ENCODE measurements at places on chromosomes 12 and 14.

DNA sequence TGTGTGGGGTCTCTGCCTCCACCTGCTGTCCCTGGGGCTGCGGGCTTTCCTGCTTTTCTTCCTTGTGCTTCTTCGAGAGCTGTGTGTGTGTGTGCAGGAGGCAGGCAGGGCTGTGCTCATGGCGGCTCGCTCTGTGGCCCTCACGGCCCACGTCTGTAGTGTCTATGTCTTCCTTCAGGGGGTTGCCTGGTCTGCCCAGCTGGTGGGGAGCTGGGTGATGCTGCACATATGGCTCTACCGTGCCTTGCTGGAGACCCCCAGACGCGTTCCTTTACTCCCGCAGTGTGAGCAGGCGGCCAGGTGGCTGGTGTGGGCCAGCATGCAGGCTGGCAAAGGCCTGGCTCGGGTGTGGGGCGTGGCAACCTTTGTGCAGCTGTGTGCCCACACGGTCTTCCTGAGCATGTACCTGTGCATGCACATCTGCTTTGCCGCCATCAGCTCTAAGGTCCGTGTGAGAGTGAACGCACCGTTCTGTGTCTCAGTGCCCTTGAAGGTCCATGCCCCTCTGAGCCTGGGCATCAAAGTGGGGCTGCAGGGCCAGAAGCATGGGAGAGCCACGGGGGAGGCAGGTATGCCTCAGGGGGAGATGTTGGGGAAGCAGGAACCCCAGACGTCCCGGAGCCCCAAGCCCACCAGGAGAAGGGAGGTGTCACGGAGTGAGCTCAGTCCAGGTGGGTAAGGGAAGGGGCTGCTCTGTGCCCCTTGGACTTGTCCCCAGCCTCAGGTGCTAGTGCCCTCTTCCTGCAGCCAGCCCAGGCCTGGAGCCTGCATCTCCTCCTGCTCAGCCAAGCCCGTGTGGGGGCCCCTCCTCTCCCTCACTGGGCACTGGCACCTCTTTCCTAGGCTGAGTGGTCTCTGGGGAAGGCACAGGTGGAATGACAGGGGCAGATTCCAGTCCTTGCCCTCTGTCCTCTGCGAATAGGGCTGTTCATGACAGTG, 26.4 kb downstream of the CLSTN3 start:
- DNase-seq = no peak

GRCh38 chr12:20183563-20183962, 184.8 kb upstream of the PDE3A start:
- no peak for DNase-seq

GRCh38 chr12:5177096-5177495, 133.4 kb downstream of the KCNA5 start:
- DNase-seq = no peak

- no peak for DNase-seq
These were observed 683.4 kb downstream of the SLC16A7 start for GRCh38 chr12:60279221-60279620.

Data from stomach (tissue), 19 donors.